ENCODE measurements at places on chromosomes 2 and 18.

GRCh38 chr18:26909599-26910290 lies 44.2 kb upstream of the AQP4 start:
- DNase-seq: no peak

GRCh38 chr2:41475959-41476358 lies 571.9 kb upstream of the PKDCC start:
- DNase-seq: no peak

DNA sequence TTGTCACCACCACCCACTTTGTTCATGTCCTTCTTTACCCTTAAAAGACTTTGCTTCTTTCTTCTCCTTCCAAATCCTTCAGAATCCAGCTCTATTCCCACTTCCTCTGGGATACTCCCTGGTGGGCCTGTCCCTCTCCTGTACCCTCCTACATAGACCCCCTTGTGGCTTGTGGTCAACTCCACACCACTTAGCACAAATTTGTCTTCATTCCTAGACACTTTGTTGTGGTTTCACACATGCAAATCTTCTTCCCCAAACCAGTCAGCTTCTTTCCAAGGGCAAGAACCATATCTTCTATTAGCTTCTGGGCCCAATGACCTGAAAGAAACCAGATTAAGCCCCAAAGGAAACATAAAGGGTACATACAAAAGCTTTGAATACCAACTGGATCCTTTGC lies 342.4 kb downstream of the TNS1 start:
- DNase-seq: no peak

DNA sequence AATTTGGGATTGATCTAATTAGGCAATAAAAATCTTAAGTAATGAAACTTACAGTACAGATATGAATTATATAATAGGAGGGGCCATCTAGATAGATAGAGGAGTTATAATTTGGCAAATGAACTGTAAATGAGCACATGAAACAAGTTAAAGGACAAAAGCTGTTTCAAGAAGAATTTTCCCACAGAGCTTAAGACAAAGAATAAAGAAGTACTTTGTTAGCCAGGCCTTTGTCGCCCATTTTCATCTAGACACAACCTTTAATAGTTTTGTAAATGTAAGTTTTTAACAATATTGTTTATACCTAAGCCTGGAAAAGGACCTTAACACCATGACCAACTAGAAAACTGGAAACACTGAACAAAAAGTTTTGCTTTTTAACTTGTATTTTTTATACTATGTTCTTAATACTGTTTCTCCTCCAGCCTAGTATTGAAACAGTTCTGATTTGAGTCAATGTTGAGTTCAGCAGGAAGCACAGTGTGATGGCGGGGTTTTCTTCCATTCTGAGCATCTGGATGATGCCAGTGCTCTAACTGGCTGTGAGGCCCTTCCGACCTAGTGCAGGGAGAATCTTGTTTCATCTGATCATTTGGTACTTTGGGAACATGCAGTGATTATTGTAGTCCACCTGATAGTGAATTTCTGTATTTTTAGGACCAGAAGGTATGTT lies 37.6 kb downstream of the FARP2 start:
- DNase-seq: no peak

DNA sequence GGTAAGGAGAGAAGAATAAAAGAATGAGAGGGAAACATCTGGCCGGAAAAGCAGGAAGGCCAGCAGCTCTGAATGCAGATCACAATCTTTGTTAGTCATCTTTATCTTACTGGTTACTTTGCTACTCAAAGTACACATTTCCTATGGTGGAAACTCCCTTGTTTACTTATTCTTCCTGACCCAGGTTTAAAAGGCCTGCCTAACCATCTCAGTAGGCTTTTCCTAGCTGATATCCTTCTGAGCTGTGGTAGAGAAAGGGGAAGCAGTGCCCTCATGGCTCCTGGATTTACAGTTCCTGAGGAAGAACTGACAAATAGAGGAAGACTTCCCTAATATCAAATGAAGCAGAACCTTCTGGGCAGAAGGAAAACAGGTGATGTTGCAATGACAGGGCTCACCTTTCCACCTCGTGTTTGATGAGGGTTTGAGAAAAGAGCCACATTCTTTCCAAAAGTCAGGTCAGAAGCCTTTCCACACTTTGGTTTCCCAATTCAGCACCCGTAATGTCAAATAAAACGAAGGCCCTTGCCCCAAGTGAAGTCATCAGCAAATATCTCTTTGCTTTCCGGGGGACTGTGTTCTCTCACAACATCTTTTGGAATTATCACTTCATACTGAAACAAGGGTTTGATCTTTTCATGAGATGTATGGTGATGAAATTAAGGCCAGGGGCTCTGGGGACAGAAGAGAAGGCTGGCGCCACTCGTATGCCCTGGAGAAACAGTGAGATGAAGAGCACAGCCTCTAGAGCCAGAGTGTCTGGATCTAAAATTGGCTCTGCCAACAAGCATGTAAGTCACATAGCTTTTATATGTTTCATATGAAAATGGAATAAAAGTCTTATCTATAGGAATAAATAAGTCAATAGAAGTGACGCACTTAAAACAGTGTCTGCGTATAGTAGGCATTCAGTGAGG lies 26.7 kb upstream of the APOB start:
- DNase-seq: no peak

GRCh38 chr2:44389895-44390294 lies 28.1 kb downstream of the CAMKMT start:
- DNase-seq: peak; percentile 30

- peak; percentile 96 for DNase-seq
Observed at GRCh38 chr2:48248251-48248933, 281.6 kb upstream of the STON1 start.

DNA sequence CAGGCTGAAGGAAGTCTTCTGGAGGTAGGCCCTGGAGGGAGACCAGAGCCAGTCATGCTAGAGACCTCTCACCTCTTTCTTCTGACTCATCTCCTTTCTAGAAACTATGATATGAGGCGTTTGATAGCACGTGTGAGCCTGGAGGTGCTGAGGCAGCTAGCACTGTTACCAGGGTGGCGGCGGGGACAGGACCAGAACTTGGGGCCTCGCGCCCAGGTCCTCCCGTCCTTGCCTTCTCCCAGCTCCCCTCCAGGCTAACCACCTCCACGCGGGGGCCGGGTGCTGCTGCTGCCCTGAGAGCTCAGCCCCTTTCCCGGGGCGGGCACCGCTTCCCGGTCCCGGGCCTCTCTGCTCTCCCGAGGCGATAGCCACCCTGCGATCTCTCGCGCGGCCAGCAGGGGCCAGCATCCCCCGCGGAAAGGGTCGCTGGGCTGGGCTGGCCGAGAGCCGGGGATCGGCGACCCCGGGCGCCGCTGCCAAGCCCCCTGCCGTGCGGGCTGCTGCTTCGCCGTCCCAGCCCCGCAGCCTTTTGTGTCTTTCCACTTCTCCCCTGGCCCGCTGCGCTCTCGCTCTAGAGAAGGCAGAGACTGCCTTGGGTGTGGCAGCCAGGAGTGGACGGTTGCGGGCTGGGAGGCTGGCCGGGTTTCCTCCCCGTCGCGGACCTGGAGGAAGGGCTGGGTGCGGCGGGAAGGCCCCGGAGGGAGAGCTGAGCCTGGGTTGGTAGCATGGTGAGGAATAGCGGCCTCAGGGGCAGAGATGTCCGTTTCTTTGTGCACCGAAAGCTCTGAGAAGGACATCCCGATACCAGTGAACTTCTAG lies 49.1 kb downstream of the TMEM17 start:
- DNase-seq: peak; percentile 88

- DNase-seq: peak; percentile 50
Observed at GRCh38 chr2:160292225-160292624, 92.2 kb upstream of the ITGB6 start.

GRCh38 chr2:100257939-100258338 lies 64.4 kb downstream of the LONRF2 start:
- peak; percentile 37 for DNase-seq

DNA sequence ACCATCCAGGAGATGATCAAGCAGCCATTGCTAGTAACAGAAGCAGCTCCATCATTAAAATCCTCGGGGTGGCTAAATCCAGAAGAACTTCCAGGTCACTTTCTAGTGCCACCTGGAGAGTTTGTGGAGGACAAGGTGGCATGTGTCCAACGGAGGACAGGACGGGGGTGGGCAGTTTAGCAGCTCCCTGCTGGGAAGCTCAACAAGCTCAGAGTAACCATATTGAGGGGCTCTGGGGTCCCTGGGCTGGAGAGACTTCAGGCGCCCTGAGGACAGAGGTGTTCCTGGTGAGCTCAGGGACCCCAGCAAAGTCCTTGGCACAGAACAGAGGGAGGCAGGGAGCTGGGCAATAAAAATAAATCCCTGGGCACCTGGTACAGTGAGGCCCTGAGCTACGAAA lies 140.0 kb upstream of the FHL2 start:
- no peak for DNase-seq

DNA sequence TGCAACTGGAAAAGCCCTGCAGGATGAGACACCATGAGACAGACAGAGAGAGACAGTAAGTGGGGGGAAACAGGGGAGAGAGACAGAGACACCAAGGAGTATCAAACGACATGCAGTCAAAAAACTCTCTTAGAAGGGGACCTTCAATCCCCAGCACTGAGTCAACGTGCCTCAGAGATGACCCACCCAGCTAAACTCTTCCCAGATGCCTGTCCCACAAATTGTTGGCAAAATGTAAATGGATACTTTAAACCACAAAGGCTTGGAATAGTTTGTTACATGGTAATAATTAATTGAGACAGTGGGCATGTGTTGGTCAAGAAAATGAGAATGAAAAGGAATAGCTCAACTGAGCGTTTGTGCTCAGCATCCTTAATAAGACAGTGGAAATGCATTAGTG lies 98.3 kb downstream of the GRB14 start:
- DNase-seq: peak; percentile 13

- peak; percentile 72 for DNase-seq
Observed at GRCh38 chr2:69169655-69170389, 156.8 kb downstream of the ANTXR1 start.

DNA sequence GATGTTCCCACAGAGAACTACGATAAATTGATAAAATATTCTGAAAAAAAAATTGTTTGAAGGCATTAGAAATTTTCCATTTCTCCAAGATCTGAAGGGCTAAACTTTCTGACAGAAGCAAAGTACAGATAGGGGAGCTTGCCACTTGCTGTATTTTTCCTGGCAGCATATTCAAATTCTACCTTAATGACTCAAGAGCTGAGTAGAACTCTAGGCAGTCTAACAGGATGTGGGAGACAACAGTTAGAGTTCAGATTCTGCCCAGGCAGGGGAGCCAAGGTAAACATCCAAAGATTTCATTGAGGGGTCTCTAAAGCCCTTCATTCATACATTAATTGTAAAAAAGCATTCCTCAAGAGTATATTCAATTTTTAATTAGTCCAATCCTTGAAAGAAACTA lies 46.0 kb upstream of the RIT2 start:
- DNase-seq: no peak
